Tibial nerve (tissue), 4 donors: ENCODE measurements at places on chromosomes 2 and 18. TPM values are rescaled to one million over a fixed set of nuclear protein-coding genes. Genes with fewer than 3 reads are reported as not detected.

The AP1S3 gene
- 1.0 TPM for total RNA-seq

DNA sequence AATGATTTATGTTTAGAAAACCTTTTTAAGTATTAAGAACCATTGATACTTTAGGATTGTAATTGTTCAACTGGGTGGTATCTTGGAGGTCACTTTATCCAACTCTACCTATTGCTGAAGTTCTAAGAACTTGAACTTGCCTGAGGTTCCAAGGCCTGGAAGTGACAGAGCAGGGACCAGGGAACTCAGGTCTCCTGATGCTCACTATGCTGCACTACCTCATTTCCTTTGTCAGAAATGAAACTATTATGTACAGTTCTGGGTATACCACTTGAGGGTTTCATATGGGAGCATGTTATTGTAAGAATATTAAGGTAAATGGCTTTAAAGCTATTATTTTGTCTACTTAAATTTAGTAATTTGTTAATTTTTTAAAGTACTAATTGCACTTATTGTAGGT, 3.0 kb downstream of the MBD5 start:
- peaks cover 21% of the 10 kb centered on the region for H3K4me1 ChIP-seq
- no peaks in the 10 kb centered on the region for H3K27me3 ChIP-seq
- H3K27ac ChIP-seq: no peak overlapping the region
- DNase-seq: no peak
- H3K4me3 ChIP-seq: no peak overlapping the region
- no peaks in the 10 kb centered on the region for H3K36me3 ChIP-seq

The MROH2A gene
- total RNA-seq: not detected

GRCh38 chr18:32354518-32354917, 116.2 kb downstream of the GAREM1 start:
- H3K27ac ChIP-seq: no peak overlapping the region
- H3K27me3 ChIP-seq: no peaks in the 10 kb centered on the region
- peaks cover 21% of the 10 kb centered on the region for H3K4me1 ChIP-seq
- no peaks in the 10 kb centered on the region for H3K36me3 ChIP-seq
- no peak for DNase-seq

DNA sequence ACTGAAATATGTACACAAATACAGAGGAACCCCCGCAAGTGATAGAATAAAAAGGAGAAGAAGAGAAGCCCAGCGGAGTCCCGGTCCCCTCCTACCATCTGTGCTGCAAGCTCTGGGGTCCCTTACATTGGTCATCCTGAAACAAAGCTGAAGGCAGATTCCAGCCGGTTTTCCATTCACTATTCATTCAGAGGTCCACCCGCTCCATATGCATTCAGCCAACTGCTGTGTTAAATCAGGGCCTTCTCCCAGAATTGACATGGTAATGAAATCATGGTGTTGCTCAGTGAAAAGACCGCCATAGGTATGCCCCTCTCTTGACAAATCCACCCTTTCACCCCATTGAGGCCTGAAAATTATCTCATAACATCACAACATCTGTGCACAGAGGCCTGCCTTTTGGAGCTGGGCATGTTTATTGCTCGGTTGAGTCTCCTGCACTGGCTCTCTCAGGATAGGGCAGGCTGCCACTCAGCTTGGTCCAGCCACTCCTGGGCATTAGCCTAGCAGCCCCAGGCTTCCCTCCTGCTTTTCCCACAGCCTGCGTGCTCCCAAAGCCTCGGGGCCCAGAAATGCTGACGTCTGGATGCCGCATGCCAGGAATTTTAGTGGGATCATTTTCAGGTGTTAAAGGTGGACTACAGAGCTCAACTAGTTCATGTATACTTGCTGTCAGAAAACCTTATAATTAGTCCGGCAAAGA, 39.3 kb upstream of the ID2 start:
- no peak overlapping the region for H3K4me3 ChIP-seq
- DNase-seq: no peak
- no peaks in the 10 kb centered on the region for H3K27me3 ChIP-seq
- H3K36me3 ChIP-seq: no peaks in the 10 kb centered on the region

DNA sequence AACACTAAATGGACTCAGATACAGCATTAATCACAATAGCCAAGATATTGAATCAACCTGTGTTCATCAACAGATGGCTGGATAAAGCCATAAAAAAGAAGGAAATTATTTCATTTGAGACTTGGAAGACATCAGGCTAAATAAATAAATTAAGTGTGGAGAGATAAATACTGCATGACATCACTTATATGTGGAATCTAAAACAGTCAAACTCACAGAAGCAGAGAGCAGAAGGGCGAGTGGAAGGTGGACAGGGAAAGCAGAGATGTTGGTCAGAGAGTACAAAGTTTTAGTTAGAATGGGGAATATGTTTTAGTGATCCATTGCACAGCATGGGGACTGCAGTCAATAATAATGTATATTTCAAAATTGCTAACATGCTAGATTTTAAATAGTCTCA, 207.2 kb downstream of the VAPA start:
- no peaks in the 10 kb centered on the region for H3K36me3 ChIP-seq
- no peak for DNase-seq
- no peak overlapping the region for H3K27ac ChIP-seq
- H3K4me3 ChIP-seq: no peak overlapping the region
- H3K27me3 ChIP-seq: no peaks in the 10 kb centered on the region

DNA sequence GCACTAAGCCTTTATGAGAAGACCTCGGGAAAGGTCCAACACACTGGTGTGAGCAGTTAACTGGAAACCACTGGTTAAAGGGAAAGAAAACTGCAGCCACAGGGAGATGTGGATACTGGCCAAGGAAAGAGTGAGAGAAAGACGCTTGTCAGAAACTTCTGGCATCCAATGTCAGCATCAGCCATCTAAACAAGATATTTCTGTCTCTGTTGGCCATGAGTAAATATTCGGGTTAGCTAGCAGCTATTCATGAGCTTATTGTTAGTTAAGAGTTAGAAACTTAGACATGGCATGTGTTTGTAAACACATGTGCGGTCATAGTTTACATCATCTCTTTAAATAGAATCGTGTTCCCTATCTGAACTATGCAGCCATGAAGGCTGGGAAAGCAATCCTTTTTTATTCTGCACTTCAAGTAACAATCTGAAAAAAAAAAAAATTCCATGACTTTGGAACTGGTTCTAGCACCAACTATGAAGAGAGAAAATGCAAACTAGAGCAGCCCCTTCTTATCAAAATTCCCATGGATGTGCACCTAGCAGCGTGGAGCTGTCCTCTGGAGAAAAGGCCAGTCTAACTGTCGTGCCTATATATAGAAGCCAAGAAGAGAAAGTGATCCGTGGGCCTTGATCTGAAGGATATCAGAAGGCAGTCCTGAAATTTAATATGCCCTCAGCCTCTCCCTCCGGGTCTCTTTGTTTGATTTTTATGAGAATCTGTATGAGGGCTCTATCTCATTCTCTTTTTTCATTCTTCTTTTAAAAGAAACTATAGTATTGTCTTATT, 84.0 kb upstream of the RFX8 start:
- H3K4me1 ChIP-seq: peaks cover 16% of the 10 kb centered on the region
- no peak for DNase-seq
- no peaks in the 10 kb centered on the region for H3K36me3 ChIP-seq
- H3K4me3 ChIP-seq: no peak overlapping the region
- H3K27me3 ChIP-seq: no peaks in the 10 kb centered on the region

- no peak overlapping the region for H3K27ac ChIP-seq
- no peak overlapping the region for H3K4me3 ChIP-seq
- H3K27me3 ChIP-seq: no peaks in the 10 kb centered on the region
- no peak for DNase-seq
Measured at GRCh38 chr2:40043191-40043590, 264.1 kb upstream of the THUMPD2 start.

The HOXD3 gene
- 11.7 TPM for total RNA-seq

The EML6 gene
- total RNA-seq: 0.60 TPM

The LRRTM4 gene
- 2.9 TPM for total RNA-seq

The CAPN14 gene
- not detected for total RNA-seq

DNA sequence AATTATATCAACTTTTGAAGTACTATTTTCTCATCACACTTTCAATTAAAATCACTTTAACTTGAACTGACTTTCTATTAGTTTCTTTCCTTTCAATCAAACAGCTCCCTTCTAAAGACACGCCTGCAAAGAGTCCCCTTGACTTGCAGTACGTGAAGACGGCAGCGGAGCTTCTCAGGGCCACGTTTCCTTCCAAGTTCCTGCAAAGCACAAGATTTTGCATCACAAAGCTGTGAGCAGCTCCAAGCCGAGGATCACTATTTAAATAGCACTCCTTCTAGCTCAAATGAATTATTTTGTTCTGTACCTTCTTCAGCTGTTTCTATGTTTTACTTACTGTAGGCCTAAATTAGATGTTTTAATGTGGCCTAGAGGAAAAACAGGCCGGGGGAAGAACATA, 30.8 kb downstream of the SH3YL1 start:
- H3K36me3 ChIP-seq: no peaks in the 10 kb centered on the region
- H3K27me3 ChIP-seq: no peaks in the 10 kb centered on the region
- H3K4me3 ChIP-seq: no peak overlapping the region
- H3K4me1 ChIP-seq: no peaks in the 10 kb centered on the region
- DNase-seq: no peak

The DNAJC5G gene
- total RNA-seq: not detected

The IL36A gene
- not detected for total RNA-seq

The DLGAP1 gene
- total RNA-seq: 3.3 TPM

The DUSP2 gene
- 16.9 TPM for total RNA-seq

DNA sequence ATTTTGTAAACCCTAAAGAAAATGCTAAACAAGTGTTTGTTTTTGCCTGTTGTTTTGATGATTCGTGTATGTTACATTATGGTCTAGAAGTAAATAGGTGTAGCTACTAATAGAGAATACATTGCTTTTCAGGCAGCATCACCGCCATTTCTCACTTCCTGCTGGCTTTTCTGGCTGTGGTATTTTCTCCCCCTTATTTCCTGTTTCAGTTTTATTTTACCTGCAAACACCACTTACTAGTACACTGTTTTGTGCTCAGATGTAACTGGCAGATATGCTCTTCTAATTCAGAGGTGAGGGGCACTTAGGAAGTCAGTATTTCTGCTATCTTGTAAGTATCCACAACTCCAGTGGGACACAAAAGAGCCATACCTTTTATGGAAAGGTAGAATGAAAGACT, 38.1 kb upstream of the SLC3A1 start:
- no peak overlapping the region for H3K27ac ChIP-seq
- no peaks in the 10 kb centered on the region for H3K36me3 ChIP-seq
- H3K4me3 ChIP-seq: no peak overlapping the region

- no peaks in the 10 kb centered on the region for H3K36me3 ChIP-seq
- no peaks in the 10 kb centered on the region for H3K4me1 ChIP-seq
- H3K27me3 ChIP-seq: no peaks in the 10 kb centered on the region
Measured at GRCh38 chr2:166960702-166961270, 72.5 kb downstream of the XIRP2 start.

GRCh38 chr2:105573490-105573889, 171.2 kb upstream of the NCK2 start:
- no peak overlapping the region for H3K4me3 ChIP-seq
- no peak overlapping the region for H3K27ac ChIP-seq

The LOXL3 gene
- 5.0 TPM for total RNA-seq

GRCh38 chr2:40419364-40419762, 32.5 kb downstream of the SLC8A1 start:
- H3K27ac ChIP-seq: no peak overlapping the region
- no peaks in the 10 kb centered on the region for H3K36me3 ChIP-seq
- DNase-seq: no peak
- H3K4me3 ChIP-seq: no peak overlapping the region
- H3K4me1 ChIP-seq: no peaks in the 10 kb centered on the region

GRCh38 chr18:62318228-62319180, 6.6 kb upstream of the TNFRSF11A start:
- no peak overlapping the region for H3K4me3 ChIP-seq
- H3K36me3 ChIP-seq: no peaks in the 10 kb centered on the region
- DNase-seq: no peak
- peaks cover under 1% of the 10 kb centered on the region for H3K27me3 ChIP-seq
- H3K27ac ChIP-seq: no peak overlapping the region
- H3K4me1 ChIP-seq: no peaks in the 10 kb centered on the region

- no peak overlapping the region for H3K27ac ChIP-seq
- DNase-seq: no peak
- no peaks in the 10 kb centered on the region for H3K4me1 ChIP-seq
Measured at GRCh38 chr2:126877041-126877440, 21.6 kb upstream of the TEX51 start.

DNA sequence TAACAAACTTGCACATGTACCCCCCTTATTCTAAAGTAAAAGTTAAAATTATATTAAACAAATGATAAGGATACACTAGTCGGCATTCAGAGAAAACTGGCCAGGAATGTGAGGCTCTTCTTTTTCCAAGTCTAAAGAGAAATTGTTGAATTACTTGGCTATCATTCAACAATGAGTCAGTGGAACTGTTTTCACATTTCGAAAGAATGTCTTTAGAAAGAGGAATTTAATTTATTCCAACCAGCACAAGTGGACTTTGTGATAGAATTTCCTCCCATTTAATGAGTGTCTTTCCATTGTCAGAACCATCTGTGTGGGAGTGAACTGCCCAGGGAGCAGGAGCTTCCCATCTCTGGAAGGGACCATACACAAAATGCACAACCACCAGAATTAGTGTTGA, 792.2 kb downstream of the EPHA4 start:
- H3K27ac ChIP-seq: no peak overlapping the region
- H3K27me3 ChIP-seq: no peaks in the 10 kb centered on the region
- no peaks in the 10 kb centered on the region for H3K4me1 ChIP-seq
- no peak for DNase-seq

- H3K4me1 ChIP-seq: no peaks in the 10 kb centered on the region
- H3K4me3 ChIP-seq: no peak overlapping the region
- no peak overlapping the region for H3K27ac ChIP-seq
Measured at GRCh38 chr2:30625701-30626100, 178.7 kb downstream of the LCLAT1 start.

The SLC9A4 gene
- not detected for total RNA-seq

DNA sequence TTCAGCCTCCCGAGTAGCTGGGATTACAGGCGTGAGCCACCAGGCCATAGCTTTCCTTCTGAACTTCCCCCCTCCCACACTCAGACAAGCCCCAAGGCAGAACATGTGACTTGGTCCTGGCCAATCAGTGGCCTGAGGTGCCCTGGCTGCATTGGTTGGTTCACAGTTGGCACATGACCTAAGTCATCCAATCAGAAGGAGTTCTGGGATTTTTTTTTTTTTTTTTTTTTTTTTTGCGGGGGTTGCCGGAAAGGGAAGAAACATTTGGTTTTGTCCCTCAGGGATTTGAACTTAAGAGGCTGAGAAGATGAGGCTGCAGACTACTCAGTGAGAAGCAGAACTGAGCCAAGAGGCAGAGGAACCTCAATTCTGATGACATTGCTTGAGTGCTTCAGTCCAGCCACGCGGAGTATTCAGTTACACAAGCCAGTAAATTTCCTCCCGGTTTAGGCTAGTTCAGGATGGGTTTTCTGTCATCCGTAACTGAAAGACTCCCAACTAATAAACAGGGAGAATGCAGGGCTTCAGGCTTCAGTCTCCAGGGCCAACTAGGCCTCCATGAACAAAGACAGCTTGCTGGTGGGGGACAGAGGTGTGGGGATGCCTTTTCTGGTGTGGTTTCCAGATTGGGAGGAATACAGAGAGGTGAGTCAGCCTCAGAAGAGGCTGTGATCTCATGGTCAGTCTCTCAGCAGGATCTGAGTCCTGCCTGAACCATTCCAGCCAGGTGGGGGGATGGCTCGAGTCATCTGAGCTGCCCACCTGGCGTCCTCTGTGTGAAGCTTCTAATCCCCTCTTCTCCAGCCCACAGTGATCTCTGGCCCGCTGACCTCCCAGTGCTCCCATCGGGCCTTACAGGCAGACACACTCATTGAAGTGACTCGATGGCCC, 9.2 kb downstream of the PTMA start:
- peaks cover 16% of the 10 kb centered on the region for H3K36me3 ChIP-seq
- peaks cover 10% of the 10 kb centered on the region for H3K4me1 ChIP-seq
- DNase-seq: no peak
- H3K27me3 ChIP-seq: no peaks in the 10 kb centered on the region

The DAPL1 gene
- total RNA-seq: not detected
